Stimulated activated naive CD4-positive, alpha-beta T cell treated with Interleukin-2 at 50 U/mL for 16 hours (primary cell): ENCODE measurements at places on chromosomes 13 and 19.
A peak's percentile ranks its signal among the peaks of the same experiment; 100 is the strongest.

GRCh38 chr13:51849145-51850101 is 4.4 kb upstream of the TMEM272 start:
- DNase-seq: no peak

DNA sequence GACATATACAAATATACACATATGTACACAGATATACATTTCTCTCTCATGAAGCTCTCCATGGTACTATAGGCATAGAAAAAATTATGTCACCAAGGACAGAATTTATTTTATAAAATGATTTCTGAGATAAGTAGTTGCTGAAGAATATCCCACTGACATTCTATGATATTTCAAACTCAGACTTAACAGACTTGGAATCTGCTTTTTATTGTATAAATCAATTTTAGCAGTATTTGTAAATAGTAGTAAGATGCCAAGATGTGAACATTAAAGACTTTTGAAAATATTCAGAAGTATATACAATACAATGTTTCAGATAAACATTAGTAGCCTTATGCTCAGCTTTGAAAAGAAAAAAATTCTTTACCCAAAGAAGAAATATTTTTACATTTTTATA is 107.4 kb upstream of the ARGLU1 start:
- DNase-seq: no peak

DNA sequence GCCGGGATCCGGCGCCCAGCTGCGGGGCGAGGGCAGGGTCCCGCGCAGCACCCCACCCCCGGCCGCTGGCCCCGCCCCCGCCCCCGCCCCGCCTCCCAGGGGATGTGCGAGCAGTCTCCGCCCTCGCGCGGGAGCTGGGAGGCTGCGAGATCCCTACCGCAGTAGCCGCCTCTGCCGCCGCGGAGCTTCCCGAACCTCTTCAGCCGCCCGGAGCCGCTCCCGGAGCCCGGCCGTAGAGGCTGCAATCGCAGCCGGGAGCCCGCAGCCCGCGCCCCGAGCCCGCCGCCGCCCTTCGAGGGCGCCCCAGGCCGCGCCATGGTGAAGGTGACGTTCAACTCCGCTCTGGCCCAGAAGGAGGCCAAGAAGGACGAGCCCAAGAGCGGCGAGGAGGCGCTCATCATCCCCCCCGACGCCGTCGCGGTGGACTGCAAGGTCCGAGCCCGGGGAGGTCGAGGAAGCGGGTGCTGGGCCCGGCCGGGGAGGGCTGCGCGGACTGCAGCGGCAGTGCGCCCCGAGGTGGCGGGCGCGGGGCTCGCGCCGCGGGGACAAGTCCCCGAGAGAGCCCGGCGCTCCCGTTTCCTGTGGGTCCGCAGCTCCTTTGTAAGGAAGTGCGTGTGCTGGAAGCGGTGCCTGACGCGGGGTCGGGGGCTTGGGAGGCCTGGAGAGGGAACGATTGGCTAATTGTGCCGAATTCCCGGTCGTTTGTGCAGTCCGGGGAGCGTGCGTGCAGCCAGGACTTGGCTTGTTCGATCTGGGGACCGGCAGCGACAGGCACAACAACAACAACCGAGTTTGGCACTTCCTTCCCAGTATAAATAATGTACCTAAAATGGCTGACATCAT is at the start of gene ITM2B:
Gene ITM2B, plus strand, starts transcription at position 161 of the 843 bp plus-strand sequence. Its CDS starts 155 bp downstream, at position 316.
- DNase-seq: peak; percentile 74

- no peak for DNase-seq
These were observed 5.8 kb upstream of the C19orf84 start for GRCh38 chr19:51396175-51396574.

- DNase-seq: no peak
These were observed 2.8 kb upstream of the FBXO17 start for GRCh38 chr19:38978326-38978689.

- peak; percentile 46 for DNase-seq
These were observed 27.2 kb downstream of the RCBTB2 start for GRCh38 chr13:48505597-48506091.

GRCh38 chr19:9146882-9147281 is 6.7 kb downstream of the ZNF317 start:
- no peak for DNase-seq

DNA sequence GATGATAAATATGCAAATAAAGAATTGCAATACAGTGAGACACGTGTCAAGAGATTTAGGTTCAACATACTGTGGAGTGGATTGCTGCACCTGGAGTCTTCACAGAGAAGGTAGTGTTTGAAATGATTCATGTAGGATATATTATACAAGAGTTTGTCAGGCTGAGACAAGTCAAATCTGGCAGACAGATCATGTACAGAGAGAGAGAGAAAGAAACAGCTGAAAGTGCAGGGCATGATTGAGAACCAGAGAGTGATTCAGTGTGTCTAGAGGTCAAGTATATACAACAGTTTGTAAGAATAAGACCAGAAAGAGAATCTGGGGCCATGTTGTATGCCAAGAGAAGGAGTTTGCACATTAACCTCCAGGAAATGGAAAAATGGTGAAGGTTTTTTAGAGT is 2.1 kb upstream of the VWA8 start:
- DNase-seq: no peak

DNA sequence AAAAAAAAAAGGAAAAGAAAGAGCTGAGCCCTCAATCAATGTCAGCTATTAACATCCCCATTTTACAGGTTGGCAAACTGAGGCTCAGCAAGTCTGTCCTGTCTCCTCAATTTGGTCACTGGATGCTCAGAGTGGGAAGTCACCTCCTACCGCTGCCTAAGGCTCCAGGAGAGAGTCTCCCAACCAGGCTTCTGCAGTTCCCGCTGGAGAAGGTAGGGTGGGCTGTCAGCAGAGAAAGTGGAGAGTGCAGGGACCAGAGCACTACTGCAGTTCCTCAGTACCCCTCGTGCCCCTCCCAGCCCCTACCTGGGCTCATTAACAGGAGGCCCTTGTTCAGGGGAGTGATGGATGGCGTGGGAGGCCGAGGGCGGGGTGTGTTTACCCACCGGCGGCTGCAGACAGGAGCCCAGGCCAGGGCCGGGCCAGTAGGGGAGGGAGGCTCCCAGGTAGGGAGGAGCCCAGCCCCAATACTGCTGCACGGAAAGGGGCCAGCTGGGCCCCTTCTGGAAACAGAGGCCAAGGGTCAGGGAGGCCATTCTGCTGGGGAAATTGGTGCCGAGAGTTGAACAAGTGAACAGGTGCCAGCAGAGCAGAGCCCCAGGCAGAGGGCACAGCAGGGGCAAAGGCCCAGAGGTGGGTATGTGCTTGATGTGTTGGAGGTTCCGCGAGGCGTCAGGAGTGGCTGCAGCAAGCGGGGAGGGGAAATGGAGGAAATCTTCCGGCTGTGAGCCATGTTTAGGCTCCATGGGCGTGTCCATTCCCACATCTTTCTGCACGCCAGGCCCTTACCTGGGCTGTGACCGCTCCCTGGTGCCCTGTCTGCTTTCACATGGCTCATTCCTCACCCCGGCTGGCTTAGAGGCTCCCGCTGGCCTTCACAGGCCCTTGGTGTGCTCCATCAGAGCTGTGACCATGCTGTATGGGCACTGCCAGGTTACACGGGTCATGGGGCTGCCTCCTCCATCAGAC is 7.6 kb upstream of the COMP start:
- DNase-seq: no peak

- DNase-seq: no peak
These were observed 20.8 kb downstream of the NLRP4 start for GRCh38 chr19:55857149-55857548.

DNA sequence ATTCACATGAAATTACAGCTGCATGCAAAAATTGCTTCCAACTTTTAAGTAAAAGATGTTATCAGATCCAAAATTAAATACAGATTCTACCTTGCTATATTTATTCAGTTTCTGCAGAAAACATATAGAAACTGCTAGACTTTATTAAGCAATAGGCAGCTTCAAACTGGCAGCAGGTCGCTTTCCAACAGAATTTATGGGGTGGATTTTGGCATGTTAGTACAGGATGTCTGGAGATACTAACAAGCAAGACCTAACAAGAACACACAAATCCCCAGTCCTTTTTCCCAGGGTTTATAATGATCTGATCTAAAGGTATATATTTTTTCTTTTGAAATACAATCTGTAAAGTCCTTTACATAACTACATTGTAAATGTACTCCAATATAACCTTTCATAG is 27.5 kb downstream of the TBC1D4 start:
- DNase-seq: no peak

GRCh38 chr19:49624967-49625910 is 14.7 kb downstream of the RRAS start:
- DNase-seq: no peak

DNA sequence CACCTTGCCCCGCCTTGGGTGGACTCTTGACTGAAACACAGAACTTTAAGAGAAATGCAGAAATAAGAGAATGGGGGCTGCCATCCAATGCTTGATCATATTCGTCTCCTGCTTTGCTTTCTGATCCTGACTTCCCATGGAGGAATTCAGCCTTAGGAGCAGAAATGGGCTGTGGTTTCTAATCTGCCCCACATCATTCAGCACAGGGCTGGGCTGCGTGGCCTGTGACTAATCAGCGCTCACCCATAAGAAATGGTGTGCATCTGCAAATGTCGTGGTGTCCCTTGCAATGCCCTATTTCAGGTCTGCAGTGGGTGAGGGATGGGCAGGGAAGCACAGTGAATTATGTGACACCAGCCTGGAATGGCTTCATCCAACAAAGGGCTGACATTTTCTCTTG is 60.7 kb upstream of the URI1 start:
- DNase-seq: no peak

- DNase-seq: no peak
These were observed 59.2 kb upstream of the TPM4 start for GRCh38 chr19:16017138-16017490.

DNA sequence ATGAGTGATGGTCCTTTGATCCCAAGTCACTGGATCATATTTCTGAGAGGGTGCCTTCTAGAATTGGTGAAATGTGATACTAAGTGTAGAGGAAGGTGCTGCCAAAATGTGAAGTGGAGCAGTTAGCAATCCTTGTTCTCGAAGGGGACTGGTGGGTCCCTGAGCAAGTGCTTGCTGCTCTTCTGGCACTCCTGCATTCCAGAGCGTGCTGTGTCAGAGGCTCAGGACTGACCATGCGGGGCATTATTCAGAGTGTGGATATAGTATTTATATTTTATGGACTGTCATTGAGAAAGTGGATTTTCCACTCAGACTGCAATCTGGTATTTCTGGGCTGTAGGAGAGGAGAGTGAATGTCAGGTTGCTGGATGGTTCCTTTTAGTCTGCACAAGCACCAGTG is 152.6 kb upstream of the KL start:
- DNase-seq: no peak

- DNase-seq: no peak
These were observed 149.4 kb downstream of the STK24 start for GRCh38 chr13:98427331-98427995.

- no peak for DNase-seq
These were observed 178.9 kb downstream of the COL4A1 start for GRCh38 chr13:110127986-110128511.

DNA sequence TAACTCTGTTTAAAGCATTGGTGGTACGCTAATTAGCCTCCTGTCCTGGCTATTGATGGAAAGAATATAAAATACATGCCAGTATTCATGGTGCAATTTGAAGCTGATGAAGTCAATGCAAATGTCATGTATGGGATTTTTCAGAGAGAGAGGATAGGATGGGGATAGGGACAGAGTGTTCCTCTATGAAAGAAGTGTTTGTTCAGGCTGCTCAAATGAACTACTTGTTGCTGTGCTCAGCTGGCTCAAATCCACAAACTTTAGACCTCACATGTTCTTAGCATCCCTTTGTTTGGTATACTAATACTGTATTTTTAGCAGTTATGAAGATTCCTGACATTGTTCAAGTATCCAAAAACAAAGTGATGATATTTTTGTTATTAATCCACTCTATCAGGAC is 116.5 kb downstream of the SLITRK1 start:
- no peak for DNase-seq

DNA sequence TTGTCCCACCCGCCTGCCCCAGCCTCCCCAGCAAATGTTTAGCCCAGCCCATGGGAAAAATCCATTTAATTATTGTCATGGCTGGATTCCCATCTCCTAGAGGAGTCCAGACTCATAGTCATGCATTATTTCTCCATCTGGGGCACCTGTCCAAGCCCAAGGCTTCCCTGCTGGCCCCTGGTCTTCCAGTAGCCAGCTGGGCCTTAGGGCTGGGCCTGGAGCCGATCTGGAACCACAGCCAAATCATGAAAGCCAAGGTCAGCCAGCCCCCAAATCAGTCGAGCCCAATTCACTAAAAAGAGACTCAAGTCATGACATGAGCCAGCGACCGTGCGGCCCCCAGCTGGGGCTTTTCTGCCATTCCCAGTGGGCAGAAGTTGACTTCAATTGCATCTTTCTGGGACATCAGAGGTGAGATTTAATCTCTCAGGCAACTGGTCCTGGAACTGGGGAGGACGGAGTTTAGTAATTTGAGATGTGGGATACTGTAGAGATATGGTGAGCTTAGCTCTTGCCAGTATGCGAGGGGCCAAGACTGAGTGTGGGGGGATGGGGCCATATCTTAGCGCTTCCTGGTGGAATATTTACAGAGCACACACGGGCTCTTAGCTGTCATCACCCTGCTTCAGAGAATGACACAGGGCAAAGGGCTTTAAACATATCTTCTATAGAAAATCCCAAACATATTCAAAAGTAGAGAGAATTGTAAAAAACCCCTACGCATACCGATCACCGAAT is 9.4 kb upstream of the PGLYRP2 start:
- no peak for DNase-seq

DNA sequence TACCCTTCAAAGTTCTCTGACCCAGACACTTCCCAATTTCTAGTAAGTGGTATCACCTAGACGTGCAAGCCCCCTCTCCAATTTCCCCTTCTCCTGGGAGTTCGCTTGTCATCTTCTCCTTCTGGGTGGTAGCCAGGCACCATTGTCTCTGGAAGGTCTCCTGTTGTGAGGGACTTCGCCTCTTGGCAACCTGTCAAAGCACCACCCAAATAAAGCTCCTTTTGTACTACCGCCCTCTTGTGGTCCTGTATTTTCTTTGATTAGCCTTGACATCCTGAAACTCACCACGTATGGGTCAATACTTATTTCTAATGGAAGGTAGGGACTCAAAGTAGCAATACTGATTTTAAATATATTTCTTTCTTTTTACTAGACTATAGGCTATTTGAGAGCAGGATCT is 8.2 kb downstream of the GPC5 start:
- DNase-seq: no peak

DNA sequence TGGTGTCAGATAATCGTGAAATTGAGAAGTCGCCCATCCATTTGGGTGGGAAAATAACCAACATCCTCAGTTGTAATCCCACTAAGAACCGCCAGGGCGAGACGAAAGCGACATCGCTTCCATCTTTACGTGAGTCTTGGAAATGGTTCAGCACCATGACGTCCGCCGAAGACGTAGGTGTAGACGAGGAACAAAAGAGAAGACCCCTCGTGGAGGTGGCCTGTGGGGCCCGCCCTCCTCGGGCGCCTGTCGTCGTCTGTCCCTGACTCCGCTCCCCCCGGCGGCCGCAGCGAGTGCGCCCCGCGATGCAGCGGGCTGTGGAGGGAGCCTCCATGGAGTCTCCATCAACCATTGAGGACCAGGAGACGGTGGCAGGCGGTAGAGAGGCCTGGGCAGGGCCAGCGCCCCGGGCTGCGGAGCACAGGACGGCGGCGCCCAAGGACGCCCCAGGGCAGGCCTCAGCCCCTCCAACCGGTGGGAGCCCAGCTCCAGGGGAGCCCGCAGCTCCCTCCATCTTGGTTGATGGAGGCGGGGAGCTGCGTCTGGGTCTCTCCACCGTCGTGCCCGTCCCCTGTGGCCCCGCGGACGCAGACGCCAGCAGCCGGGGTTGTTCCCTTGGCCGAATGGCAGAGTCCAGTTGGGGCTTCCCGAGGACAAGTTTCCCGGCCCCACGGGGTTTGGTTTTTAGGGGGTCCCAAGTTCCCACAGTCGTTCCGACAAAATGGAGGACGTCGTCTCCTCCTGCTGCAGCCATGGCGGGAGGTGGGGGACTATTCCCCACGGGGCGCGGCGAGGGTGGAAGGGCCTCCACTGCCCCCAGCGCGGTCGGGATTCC is 990 bp upstream of the ZMYM2 start:
- DNase-seq: peak; percentile 80
